ENCODE measurements at places on chromosomes 4 and X.

GRCh38 chrX:5857232-5857631 is 371.4 kb downstream of the NLGN4X start:
- DNase-seq, result no peak

GRCh38 chr4:148926276-148927260 is 484.4 kb upstream of the NR3C2 start:
- no peak for DNase-seq

DNA sequence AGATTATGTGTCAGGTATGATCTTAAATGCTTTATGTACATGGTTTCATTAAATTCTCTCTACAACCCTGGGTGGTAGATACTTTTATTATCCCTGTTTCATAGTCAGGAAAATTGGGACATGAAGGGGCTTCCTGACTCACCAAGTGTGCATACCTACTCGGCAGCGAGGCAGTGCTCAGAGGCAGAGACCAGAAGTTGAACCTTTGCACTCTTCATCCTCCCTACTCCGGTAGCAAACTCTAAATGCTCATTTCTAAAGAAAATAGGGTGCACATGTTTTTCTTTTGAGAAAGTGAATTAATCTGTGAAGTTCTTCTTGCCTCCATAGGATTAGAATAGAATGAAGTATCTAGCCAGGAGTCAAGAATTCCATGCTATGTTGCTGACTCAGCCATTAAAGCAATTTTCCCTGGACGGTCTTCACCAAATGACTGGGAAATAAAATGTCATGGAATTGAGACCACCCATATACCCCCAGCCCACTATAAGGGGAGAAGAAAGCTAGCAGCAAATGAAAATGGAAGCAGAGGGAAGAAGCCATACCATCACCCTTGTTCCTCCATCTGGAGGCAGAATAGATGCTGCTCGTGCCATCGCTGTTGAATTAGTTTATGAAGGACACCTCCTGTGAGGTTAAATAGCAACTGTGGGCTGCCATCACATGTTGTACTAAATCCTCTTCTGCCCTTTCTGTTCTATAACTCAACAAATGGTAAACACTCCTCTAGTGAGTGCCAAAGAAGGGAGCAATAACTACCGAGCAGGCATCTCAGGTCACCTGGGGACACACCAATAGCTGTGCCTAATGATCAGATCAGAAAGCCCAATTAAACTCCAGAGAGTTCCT is 355.4 kb downstream of the CAMK2D start:
- no peak for DNase-seq

GRCh38 chr4:117311989-117312388 is 226.6 kb upstream of the TRAM1L1 start:
- no peak for DNase-seq

DNA sequence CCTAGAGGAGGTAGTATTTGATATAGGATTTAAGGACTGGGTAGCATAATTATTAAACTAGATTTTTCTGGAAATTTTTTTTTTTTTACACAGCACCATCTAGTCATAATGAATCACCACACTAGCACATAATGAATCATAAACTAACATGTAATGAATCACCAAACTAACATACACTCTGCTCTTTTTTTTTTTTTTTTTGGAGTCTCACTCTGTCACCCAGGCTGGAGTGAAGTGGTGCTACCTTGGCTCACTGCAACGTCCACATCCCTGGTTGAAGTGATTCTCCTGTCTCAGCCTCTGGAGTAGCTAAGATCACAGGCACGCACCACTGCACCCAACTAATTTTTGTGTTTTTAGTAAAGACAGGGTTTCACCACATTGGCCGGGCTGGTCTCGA is 92.5 kb downstream of the FAM13A start:
- DNase-seq, result peak; percentile 12

- DNase-seq, result no peak
Measured at GRCh38 chr4:158346576-158346975, 136.3 kb downstream of the TMEM144 start.

- no peak for DNase-seq
Measured at GRCh38 chr4:179631321-179631720, 2189.1 kb upstream of the AGA start.

DNA sequence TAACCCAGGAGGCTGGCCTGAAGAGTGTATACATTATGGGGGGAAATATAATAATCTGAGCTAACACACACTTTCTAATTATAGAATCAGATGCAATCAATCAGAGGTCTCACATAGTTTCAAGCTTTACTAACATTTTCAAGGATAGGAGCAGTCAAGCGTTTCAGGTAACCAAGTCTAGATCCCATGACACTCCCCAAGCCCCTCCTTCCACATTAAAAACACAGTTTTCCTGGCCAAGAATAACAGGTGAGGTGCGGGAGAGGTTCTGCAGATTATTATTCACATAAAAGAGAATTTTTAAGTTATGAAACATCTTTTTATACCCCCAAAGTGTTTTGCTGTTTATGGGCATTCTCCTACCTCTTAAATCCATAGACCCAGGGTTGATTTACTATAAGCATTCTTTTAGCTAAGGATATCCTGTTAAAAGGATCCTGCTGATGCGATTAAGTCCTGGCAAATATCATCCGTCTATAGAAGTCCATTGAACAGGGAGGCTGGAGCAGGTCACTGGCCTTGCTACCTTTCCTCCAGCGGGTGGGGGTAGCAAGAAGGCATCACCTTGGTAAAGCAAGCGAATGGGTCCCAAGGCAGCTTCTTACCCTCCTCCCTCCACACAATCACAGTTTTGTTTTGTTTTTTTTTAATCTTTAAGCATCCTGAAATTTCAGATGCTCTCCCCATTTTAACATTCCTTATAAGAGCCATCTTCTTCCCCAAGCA is 104.7 kb upstream of the GPM6A start:
- no peak for DNase-seq

- no peak for DNase-seq
Measured at GRCh38 chr4:163614866-163615265, 120.4 kb downstream of the TMA16 start.

GRCh38 chr4:5079581-5079980 is 28.3 kb downstream of the STK32B start:
- no peak for DNase-seq

- no peak for DNase-seq
Measured at GRCh38 chr4:70739496-70740337, 18.0 kb downstream of the RUFY3 start.

GRCh38 chr4:48493452-48494100 is 3.5 kb downstream of the ZAR1 start:
- DNase-seq, result no peak

GRCh38 chr4:77015390-77015789 is 60.4 kb downstream of the CCNI start:
- DNase-seq, result no peak

DNA sequence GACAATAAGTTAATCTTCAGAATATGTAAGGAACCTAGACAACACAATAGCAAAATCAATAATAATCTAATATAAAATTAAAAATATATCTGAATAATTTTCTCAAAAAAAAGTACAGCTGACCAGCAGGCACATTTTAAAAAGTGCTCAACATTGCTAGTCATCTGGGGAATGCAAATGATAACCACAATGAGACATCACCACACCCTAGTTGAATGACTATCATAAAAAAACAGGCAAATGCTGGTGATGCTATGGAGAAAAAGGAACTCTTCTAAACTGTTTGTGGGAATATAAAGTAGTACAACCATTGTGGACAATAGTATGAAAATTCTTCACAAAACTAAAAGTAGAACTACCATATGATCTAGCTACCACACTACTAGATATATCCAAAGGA is 956.9 kb upstream of the NDST4 start:
- DNase-seq, result no peak

GRCh38 chrX:150362599-150363481 is at the start of gene MAMLD1:
TSS of gene MAMLD1 (plus strand) at chrX:150363317. CDS start at chrX:150445517, 82,200 bp downstream.
- peak; percentile 50 for DNase-seq

GRCh38 chr4:119870856-119871255 is 195.8 kb downstream of the MAD2L1 start:
- DNase-seq, result no peak

- DNase-seq, result no peak
Measured at GRCh38 chrX:112888916-112889315, 48.3 kb upstream of the AMOT start.

- no peak for DNase-seq
Measured at GRCh38 chrX:132025041-132025440, 1.9 kb downstream of the STK26 start.

- DNase-seq, result no peak
Measured at GRCh38 chr4:153939570-153939969, 150.7 kb upstream of the SFRP2 start.

DNA sequence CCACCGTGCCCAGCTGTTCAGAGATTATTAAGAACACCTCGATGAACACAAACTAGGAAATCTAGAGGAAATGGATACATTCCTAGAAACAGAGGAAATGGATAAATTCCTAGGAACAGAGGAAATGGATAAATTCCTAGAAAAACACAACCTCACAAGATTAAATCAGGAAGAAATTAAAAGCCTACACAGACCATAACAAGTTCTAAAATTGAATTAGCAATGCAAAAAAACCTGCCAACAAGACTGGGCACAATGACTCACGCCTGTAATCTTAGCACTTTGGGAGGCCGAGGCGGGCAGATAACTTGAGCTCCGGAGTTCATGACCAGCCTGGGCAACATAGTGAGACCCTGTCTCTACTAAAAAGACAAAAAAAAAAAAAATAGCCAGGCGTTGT is 13.1 kb upstream of the IDS start:
- DNase-seq, result peak; percentile 2

- DNase-seq, result no peak
Measured at GRCh38 chr4:111639120-111639690, 506.0 kb upstream of the FAM241A start.

DNA sequence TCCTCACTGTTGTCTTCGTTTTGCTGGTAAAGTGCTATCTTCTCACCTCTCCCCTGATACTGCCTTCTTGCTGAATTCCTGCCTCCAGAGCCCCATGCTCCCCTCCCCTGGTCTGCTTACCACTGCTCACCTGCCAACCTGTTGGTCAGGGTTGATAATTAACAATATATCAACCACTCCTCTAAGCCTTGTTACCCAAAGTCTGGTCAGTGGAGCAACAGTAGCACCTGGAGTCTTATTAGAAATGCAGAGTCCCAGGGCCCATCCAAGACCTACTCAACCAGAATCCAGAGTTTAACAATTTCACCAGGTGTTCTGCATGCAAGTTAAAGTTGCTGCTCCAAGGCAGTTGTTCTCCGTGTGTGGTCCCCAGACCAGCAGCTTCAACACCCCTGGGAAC is 55.0 kb downstream of the EFNB1 start:
- DNase-seq, result no peak

DNA sequence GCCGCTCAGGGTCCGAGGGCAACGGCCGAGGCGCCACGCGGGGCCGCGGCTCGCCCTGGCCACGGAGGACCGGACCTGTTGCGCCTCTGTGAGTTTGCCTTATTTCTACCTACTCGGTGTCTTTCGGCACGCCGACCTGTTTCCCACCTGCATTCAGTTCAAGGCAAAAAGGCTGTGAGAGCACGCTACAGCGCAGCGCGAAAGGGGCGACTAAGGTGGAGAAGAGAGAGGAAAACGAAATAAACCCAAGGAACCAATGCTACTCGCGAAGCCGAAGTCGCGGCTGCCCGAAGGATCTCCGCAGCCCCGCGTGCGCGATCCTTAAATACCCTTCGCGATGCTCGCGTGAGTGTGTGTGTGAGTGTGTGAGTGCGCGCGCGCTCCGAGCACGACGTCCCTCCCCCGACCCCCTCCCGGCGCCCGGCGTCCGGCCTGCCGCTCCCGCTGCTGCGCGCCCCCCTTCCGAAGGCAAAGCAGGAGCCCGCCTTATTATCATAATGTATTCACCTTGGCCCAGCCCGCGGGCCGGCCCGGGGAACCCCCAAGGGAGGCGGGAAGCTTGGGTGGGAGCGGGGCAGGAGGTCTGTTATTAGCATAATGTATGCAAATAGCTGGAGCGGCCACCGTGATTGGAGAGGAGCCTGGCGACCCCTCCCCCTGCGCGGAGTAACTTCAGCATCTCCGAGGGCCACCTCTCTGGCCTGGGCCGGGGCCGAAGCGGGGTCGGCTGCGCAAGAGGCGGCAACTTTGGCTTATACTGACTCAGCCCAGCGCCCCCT is at the start of gene COL25A1:
TSS of gene COL25A1 (minus strand) at position 298 of the 779 bp plus-strand sequence.
- DNase-seq, result no peak

GRCh38 chr4:8221476-8221875 is 22.4 kb downstream of the SH3TC1 start:
- DNase-seq, result no peak

- no peak for DNase-seq
Measured at GRCh38 chr4:14264437-14264836, 636.9 kb upstream of the BOD1L1 start.

GRCh38 chr4:136750897-136751296 is 781.4 kb downstream of the PCDH18 start:
- DNase-seq, result no peak

GRCh38 chrX:18666614-18667013 is 5.3 kb downstream of the RS1 start:
- no peak for DNase-seq

GRCh38 chr4:153773236-153773690 is 13.4 kb upstream of the RNF175 start:
- DNase-seq, result peak; percentile 86

- DNase-seq, result no peak
Measured at GRCh38 chr4:163598489-163598888, 104.0 kb downstream of the TMA16 start.

GRCh38 chr4:123832173-123833026 is 435.8 kb downstream of the SPRY1 start:
- DNase-seq, result no peak

- no peak for DNase-seq
Measured at GRCh38 chrX:35499071-35499862, 298.9 kb upstream of the MAGEB16 start.

DNA sequence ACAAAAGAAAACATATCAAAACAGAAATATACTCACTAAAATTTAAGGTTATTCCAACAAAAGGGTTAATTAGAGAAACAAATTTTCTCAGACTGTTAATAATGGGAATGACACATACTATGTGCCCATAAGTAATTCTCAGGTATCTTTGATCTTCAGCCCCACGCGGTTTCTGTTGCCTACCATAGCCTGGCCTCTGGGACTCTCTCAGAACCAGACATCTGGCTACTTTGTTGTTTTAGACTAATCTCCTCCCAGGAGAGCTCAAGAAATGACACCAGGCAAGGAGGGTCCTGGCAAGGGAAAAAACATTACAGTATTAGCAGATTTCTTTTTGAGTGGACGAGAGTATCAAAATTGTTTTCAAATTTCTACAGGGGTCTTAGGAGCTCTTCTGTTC is 43.7 kb downstream of the SLC10A7 start:
- no peak for DNase-seq

- DNase-seq, result no peak
Measured at GRCh38 chr4:161680146-161680545, 483.7 kb downstream of the FSTL5 start.

DNA sequence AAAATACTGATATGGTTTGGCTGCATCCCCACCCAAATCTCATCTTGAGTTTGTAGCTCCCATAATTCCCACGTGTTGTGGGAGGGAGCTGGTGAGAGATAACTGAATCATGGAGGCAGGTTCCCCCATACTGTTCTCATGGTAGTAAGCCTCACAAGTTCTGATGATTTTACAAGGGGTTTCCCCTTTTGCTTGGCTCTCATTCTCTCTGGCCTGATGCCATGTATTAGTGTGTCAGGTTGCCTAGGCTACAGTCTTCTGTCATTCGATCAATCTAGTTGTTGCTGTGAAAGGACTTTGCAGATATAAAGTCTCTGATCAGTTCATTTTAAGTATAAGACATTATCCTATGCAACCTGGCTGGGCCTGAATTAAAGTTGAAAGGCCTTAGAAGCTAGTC is 209.3 kb upstream of the MAOA start:
- no peak for DNase-seq

Data from hematopoietic multipotent progenitor cell treated with erythropoietin and hydrocortisone succinate and interleukin-3 and kit ligand, for 15 days (in vitro differentiated cells).